ENCODE measurements at places on chromosomes 2 and 18.

- DNase-seq = no peak
Measured at GRCh38 chr18:63253014-63253413, 66.6 kb downstream of the BCL2 start.

DNA sequence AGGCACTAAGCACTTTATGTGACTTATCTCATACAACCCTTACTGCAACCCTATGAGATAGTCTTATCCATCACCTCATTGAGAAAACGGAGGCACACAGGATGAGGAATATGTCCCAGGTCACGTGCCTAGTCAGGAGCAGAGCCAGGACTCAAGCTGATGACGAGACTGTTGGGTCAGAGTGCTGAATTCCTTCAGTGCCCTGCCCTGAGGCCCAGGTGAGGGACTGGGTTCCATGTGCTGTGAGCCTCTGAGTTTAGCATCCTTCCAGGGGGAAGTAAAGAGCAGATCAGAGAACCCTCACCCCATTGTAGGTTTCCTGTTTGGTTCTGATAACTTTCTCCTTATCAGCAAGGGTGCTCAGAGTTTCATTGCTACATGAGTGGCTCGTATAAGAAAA, 11.7 kb upstream of the EDAR start:
- DNase-seq = no peak

DNA sequence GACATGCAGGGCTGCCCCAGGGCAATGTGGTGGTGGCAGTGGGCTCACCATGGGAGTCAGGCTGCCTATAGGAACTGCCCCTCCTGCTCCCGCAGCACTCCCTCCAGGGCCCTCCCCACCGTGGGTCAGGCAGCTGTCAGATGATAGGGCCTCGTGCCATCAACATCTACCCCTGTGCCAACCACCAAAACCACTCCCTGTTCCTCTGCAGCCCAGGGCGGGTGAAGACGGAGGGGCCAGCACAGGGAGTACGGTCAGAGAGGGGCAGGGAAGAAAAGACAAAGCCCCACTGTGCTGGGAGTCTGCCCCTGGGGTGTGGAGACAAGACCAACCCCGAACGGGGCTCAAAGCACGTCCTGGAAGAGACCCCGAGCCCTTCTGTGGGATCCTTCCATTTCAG, 97.4 kb downstream of the TNS1 start:
- no peak for DNase-seq

GRCh38 chr18:59908799-59909198, 9.0 kb downstream of the PMAIP1 start:
- no peak for DNase-seq

DNA sequence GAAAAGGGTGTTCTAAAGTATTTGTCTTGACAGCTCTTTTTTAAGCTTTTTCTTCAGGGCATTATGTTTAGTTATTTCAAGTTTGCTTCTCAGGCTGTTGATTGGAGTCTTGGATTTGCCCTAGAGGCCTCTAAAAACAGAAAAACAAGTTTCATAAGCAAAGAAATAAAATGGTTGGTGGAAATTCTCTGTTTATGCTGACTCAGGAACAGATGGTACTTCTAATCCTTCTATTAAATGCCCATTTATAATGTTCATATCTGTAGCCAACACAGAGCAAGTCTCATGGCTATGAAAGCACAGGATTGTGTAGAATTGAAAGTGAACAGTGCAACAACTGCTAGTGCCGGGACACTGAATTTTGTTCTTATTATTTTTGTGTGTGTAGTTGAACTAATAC, 60.4 kb downstream of the KCNJ3 start:
- DNase-seq = no peak

DNA sequence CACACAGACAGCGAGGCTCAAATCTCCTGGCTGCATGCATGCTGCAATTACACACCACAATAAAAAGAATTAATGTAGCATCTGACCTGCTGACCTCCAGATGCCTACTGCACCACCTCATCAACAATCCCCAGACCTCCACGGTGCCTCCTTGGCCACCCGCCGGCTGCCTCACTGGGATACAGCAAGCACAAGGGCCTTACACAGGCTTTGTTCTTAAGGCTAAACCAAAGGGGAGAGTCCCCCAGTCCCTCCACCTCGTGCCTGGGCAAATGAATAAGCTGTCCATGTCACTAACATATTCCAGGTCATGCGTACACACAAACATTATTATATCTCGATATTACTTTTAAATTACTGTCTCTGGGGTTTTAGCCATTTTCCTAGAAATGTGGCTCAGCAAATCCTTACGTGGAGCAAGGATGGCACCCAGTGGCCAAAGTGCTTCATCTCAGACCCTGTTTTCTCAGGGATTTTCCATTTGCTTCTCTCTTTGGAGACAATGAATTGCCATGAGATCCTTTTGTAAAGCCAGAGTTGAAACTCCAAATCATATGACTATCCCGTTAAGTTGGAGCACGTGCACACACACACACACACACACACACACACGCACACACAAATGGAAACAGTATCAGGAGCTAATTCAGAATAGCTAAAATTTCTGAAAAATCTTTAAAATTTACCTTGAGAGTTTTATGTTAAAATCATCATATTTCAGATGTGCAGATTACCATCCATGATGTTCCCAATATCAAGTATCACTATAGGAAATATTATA, 313.8 kb downstream of the PDE11A start:
- DNase-seq = no peak

DNA sequence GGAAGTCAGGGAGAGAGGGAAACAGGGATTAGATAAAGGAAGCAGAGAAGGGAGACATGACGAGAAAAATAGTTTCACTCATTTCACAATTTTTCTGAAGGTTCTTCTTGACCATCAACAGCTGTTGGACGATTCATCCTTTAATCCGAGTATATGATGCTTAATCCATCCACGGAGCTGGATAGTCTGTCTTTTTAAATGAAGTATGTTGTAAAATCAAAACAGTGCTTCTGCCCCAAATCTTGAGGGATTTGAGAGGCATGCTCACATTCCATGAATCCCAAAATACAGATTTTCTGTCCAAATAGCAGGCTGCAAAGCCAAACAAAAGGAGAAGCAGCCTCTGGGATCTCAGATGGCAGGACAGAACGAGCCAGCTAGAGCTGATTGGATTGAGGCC, 47.5 kb downstream of the EPAS1 start:
- no peak for DNase-seq

DNA sequence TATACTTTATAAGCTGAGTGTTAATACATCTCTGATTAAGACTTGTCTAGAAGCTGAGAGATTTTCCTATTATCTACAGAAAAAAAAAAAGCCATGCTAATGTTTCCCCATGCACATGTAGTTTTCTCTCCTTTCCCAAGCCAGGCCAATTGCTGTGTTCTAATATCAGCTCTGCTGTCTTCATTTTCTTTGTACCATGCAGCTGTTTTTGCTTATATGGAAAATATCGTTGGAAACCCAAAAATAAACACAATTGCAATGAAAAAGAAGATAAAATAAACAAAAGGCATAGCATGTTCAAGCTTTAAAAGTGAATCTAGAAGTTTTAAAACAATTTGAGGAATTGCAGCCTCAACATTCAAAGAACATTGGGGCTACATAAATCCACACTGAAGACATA, 817.4 kb upstream of the ACVR2A start:
- no peak for DNase-seq

GRCh38 chr2:97963079-97963406, 32.7 kb downstream of the TMEM131 start:
- no peak for DNase-seq

DNA sequence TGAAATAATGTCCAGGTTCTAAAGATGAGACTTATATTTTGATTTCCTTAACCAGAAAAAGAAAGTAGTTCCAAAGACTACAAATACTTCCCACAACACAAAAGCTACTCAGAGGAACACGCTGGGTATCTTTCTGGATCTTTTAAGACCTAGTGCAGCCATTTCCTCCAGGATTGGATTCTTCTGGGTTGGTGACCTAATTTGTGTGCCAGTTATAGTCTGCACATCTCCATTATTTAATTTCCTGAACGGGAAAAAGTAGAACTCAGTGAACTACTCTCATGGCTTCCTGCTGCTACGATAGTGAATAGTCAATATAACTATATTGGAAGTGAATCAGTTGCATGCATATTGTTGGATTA, 1.5 kb downstream of the TMEM87B start:
- DNase-seq = no peak

- DNase-seq = no peak
Measured at GRCh38 chr2:68352651-68353391, 12.3 kb upstream of the PLEK start.

- no peak for DNase-seq
Measured at GRCh38 chr2:226743915-226744314, 55.7 kb downstream of the IRS1 start.

DNA sequence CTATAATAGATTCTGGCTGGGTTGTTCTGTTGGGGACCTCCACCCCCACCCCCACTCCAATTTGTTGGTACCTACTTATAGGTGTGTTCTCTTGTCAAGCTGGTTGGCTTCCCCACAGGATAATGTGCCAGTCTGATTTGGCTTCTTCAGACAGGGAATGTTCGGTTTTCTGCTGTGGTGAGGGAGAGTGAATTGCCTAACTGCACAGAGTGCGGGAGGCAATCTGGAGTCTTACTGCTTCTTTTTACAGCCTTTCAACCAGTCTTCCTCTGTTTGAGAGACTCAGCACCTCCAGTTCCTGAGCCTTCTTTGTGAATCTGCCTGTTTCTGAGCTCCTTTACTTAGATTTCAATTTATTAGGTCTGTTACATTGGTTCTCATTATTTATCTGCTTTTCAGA, 27.4 kb upstream of the SNORC start:
- DNase-seq = no peak

- no peak for DNase-seq
Measured at GRCh38 chr2:149902081-149902480, 314.5 kb upstream of the MMADHC start.

GRCh38 chr2:26840937-26841610, 6.9 kb upstream of the DPYSL5 start:
- DNase-seq = no peak

- DNase-seq = no peak
Measured at GRCh38 chr2:98588880-98589431, 19.4 kb downstream of the COA5 start.

- no peak for DNase-seq
Measured at GRCh38 chr2:216663846-216664245, 30.6 kb downstream of the IGFBP2 start.

DNA sequence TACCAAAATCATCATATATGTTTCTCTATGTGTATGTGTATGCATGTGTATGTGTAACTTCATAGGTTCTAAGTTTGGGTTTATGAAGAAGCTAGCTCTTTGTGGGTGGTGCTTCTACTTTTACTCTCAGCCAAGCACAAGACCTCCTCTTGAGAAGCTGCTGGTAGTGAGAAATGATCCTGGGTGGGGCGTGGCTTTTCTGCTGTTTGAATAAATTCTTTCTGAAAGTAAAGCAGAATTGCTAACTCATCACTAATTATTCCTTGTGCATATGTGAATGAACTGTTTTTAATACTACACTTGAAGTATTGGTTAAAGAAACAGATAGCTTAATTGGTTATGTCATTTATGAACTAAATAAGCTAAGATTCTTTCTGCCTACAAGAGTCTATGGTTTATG, 7.6 kb upstream of the GAREM1 start:
- DNase-seq = no peak

DNA sequence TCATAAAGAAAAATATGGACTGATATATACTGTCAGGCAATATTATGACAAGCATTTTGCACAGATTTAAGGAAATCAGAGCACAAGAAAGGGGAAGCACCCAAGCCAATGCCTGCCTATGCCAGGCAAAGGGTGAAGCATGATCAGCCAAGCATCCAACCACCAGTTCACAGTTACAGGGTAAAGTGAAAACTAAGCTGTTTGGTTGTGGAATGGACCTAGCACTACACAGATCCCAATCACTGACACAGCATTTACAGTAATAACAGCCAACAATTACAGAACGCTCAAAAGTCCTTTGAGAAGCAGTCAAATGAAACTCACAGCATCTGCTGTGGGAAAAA, 90.3 kb downstream of the SP3 start:
- no peak for DNase-seq

DNA sequence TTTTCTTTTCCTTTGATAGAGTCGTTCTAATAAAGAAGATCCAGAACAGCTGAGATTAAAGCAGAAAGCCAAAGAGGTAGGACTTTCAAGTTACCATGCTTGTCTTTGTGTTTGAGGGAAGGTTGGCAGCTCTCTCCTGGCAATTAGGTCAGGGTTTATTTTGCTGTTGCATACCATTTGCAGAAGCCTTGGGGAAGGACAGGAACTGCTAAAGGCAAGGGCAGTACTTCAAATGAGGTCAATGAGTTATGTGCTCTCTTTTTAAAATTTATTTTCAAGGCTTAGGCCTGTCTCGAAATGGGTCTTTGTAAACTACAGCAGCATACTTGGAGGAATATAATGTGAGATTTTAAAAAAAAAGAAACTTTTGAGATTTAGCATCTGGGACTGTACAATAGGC, 108.9 kb downstream of the TAF4B start:
- DNase-seq = no peak

GRCh38 chr18:51890762-51891161, 449.2 kb upstream of the DCC start:
- DNase-seq = no peak

DNA sequence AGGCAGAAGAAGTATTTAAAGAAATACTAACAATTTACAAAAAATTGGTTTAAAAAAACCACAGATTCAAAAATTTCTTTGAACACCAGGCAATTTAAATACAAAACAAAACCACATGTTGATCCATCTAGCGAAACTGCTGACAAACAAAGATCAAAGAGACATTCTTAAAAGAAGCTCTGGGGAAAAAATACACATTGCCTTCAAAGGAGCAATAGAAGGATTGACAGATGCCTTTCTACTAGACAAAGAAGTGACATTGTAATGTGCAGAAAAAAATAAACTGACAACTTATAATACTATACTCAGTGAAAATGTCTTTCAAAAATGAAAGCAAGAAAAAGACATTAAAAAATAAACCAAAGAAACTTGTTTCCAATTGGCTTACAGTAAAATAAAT, 12.6 kb upstream of the EIF2AK3 start:
- no peak for DNase-seq

Measured in T-helper 22 cell (primary cell).